ENCODE measurements at places on chromosomes 2 and 18.

GRCh38 chr2:31079665-31080064 is 58.6 kb downstream of the GALNT14 start:
- DNase-seq: no peak

DNA sequence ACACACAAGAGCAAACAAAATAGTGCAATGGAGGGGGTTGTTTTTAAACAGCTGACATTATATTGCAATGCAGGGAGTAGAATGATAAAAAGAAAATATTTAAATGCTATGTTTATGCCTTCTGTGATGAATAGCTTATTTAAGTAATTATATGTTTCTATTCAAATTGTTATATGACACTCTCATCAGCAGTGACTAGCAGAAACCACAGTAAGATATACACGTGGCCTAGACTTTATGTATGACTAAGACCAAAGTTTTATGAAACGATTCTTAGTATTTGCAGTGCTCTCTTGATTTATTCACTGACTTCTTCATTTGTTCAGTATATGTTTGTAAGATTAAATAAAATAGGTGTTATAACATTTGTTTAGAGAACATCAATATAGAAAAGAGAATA is 26.1 kb upstream of the C1D start:
- no peak for DNase-seq

DNA sequence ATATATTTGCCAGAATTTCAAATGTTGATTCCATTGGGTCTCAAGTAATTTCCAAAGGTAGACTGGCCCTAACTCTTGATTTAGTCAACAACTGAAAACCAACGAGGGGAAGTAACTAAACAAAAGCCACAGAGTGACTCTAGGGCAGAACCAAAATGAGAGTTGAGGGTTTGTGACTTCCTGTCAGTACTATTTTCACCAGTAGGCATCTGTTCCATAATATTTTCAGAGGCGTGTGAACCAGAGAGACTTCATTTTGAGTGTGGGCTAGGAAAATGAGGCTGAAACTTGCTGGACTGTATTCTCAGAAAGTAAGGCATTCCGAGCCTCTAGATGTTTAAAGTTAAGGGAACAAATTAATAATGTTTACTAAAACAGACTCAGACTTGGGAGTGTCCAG is 70.6 kb downstream of the GDF7 start:
- no peak for DNase-seq

GRCh38 chr18:27005589-27005988 is 140.1 kb upstream of the AQP4 start:
- DNase-seq: no peak

All from HuH-7.5 (cell line).